ENCODE measurements at places on chromosomes 3 and 15. TPM values are rescaled to one million over a fixed set of nuclear protein-coding genes. Genes with fewer than 3 reads are reported as not detected.

Gene HIGD2B
- not detected for total RNA-seq

Gene PLA2G4D
- total RNA-seq, result not detected

Gene ST8SIA2
- total RNA-seq, result 3.1 TPM

Gene BSN
- 0.27 TPM for total RNA-seq

Gene CCR8
- not detected for total RNA-seq

Gene UPK1B
- total RNA-seq, result 0.11 TPM

Gene PCLAF
- 1.1 TPM for total RNA-seq

Gene STRIT1
- 0.84 TPM for total RNA-seq

Data from Right ventricle myocardium inferior (tissue), 1 donor.